ENCODE measurements at places on chromosomes 11 and 22.

- peak; percentile 51 for DNase-seq
Observed at GRCh38 chr11:67640021-67640757, 626 bp upstream of the TBX10 start.

DNA sequence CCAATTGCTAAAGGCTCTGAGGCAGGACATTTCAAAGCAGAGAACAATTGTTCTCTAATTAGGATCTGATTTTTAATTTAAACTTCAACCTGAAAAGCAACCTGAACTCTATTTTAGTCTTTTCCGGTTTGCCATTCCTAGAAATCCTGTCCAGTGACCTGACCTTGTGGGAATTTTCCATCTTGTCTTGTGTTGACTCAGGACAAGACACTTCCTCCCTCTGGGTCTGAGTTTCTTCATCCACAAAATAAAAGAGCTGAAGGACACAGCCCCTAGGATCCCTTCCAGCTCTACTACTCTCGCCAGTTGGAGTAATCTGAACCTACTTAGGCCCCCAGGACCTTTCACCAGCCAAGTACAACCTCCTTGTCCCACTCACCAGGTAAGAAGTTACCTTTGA, 66.5 kb upstream of the POU2AF1 start:
- no peak for DNase-seq

DNA sequence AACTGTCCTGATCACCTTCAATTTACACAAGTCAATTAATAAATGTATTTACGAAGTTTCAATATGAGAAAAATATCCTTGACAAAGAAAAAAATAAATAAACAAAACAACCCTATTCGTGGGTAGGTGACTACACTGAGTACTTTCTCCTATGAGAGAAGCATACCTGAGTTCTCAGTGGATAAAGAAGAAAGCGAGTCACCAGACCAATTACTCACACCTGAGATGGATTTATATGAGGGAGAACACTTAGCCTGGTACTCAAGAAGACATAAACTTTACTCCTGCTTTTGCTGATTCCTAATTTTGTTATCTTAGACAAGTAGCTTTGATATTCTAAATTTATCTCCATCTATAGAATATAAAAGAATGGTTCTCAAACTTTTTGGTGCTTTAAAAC, 735.2 kb upstream of the ANO3 start:
- no peak for DNase-seq

- DNase-seq, result no peak
Observed at GRCh38 chr11:101707477-101707876, 123.7 kb upstream of the TRPC6 start.

- DNase-seq, result no peak
Observed at GRCh38 chr11:112421879-112422278, 161.2 kb upstream of the PLET1 start.

DNA sequence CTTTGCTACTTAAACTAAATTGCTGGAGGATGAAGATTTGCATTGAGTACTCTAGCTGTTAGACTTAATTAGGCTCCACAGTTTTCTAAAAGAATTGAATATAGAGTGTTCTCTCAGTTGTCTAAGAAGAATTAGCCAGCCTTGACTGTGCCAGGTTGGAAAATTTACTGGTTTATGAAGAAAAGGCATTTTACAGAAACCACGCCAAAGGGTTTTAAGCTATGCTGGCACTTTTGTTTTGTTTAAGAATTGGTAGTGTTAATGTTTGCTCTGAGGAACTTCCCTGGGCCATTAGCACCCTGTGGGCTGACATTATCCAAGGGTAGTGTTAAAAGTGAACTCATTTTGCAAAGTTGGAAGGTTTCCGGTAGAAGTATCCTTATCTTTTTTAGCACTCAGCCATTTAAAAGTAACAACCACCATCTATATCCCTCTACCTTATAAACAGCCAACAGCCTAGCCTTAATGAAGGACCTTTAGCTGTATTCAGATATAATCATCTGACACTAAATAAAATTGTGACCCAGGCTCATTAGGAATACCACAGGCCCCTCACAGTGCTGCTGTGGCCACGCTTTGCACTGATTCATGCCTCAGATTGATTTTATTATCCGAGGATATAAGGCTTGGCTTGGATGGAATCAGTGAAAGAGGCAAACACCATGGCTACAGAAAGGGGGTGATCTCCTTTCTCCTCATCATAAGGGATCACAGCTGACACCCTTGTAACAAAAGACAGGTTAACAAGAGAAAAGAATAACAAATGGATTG, 158.9 kb downstream of the NCAM1 start:
- DNase-seq, result no peak

DNA sequence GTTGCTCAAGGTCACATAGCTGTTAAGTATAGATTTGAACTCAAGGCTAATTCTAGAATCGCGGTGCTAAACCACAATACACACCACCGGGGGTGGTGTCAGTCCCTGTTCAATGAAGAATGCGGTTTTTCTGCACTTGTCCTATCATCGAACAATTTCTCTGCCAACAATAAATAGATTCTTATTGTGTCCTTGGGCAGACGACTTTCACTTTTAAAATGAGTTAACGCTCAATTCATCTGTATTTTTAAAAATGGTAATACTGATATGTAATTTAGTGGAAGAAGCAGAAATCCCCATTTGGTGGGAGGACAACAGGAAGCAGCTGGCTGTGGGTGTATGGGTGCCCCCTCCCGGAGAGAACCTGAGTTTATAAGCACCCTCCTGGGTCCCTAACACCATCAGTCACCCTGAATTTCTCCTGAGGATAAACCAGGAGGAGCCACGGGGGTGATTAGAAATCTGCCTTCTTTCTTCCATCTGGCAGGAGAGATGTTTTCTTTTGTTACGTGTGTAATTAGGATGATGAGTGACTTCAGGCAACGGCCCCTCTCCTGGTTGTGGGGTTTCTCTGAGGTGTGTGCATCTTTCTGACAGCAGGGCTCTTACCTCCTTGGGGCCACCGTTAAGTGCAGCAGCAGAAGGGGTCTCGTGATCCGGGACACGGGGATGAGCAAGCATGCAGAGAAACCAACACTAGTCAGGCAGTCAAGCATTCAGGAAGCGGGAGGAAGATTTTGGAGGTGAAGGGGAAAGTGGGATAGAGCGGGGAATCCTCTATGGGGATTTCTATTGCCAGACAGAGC, 87.7 kb downstream of the GRAMD1B start:
- DNase-seq, result no peak

GRCh38 chr11:125313271-125314219, 149.0 kb downstream of the PKNOX2 start:
- DNase-seq, result peak; percentile 37

- no peak for DNase-seq
Observed at GRCh38 chr11:103953797-103954486, 82.5 kb upstream of the DDI1 start.
